ENCODE measurements at places on chromosomes 6 and 20.

DNA sequence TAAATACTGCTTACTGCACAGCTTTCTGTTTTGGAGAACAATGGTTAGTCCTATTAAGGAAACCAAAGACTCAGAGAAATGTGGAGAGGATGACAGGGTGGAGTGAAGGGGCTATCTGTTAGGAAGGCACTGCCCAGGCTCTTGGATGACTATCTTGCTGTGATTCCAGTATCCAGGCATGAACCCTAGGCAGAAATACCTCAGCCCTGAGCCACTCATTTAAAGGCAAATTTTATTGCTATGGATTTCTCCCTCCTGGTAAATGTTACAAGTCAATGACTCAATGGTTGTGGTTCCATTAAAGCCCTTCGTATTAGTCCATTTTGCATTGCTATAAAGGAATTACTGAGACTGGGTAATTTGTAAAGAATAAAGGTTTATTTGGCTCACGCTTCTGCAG is 25.9 kb downstream of the ADGRF4 start:
- no peak for DNase-seq

- no peak for DNase-seq
Measured at GRCh38 chr6:13419422-13420195, 67.8 kb downstream of the GFOD1 start.

- no peak for DNase-seq
Measured at GRCh38 chr20:47493963-47494293, 7.8 kb upstream of the NCOA3 start.

- no peak for DNase-seq
Measured at GRCh38 chr6:110255211-110255750, 75.1 kb downstream of the CDC40 start.

DNA sequence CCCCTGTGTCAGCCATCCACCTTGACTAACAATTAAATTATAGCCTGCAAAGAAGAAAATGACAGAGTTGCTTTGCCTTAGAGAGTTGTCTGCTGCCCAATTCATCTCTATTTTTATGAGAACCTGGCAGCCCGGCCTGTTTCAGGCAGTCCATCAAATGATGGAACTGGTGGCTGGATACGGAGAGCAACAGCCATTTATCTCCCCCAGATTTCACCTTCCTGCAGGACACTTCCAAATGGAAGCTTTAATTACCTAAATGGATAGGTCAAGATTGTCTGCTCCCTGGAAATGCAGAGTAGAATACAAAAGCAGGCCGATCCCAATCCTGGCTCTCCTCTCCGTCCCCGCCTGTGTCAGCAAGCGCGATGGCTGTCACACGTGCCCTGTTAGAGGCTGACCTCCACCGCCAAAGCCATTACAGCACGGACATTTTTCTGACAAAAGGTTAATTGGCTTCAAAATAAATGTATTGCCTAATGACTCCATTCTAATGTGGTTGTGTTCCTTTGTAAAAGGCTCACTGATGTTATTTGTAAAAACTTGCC is 86.7 kb downstream of the PACRG start:
- no peak for DNase-seq

GRCh38 chr6:40391851-40392517 is 195.2 kb downstream of the LRFN2 start:
- no peak for DNase-seq

GRCh38 chr6:166351715-166352285 is 9.5 kb upstream of the SFT2D1 start:
- no peak for DNase-seq

GRCh38 chr6:108368431-108369030 is 73.7 kb downstream of the AFG1L start:
- no peak for DNase-seq

- no peak for DNase-seq
Measured at GRCh38 chr6:108616973-108617372, 56.3 kb downstream of the FOXO3 start.

- DNase-seq = no peak
Measured at GRCh38 chr20:29740951-29741593, 1516.4 kb upstream of the DEFB115 start.

- DNase-seq = no peak
Measured at GRCh38 chr6:99121748-99122147, 174.0 kb upstream of the FBXL4 start.

DNA sequence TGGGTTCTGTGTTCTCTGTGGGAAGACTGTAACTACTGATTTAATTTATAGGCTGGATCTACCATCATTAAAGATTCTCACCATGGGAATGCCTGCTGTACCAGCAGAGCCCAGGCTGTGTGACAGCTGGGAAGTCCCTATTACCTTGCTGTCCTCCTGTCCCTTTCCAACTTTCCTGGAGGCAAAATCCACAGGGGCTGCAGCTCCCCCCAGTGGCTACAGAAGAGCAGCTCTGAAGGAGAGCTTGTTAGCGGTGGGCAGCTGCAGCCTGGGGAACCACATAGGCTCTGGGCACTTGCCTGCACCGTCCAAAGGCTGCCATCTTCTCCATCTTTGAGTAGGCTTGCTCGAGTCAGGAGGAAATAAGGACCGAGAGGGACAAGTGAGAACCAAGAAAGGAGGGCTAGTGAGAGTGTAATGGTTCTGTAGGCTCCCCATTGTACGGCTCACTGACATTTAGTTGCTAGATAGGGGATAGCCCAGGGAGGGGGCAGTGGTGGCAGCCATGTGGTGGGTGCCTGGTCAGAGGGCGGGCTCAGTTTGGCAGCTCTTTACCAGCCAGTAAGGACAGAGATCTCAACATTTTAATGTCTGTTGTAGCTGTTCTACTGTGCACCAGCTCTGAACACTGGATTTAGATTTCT is 155.1 kb upstream of the MLIP start:
- no peak for DNase-seq

GRCh38 chr6:162408826-162409535 is 318.6 kb downstream of the PRKN start:
- DNase-seq = no peak

DNA sequence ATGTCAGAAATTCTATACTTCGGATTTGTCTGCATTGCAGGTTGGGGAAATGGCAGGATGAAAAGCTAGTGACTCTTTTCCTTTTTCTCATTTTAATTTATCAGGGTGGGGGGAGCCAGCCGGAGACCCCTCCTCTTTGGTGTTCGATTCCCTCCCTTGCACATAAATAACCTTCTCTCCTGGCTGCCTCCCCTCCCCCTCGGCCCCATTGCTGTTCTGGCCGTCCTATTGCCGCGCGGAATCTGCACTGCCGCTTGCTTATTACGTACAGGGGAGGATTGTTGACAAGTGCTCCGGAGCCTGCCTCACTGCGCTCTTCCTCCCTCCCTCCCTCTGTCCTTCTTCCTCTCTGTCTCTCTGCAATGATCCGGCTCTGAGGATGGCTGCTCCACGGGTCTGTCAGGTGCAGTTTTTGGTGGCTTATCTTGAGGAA is 154.7 kb downstream of the JARID2 start:
- no peak for DNase-seq

DNA sequence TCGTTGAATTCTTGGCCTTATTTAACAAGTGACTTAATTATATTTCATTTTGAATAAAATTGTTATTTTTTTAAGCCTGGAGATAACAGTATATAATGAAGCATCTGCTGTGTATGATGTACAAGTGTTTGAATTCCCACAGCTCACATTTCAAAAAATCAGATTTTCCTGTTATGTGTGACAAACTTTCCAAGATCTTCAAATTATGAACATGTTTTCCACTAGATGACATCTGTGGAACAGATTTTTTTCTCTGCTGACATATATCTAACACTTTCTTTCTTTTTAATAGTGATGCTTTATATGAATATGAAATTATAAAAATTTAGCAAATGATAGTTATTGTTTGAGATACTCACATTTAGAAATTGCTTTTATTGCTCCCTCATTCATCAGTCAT is 482.8 kb downstream of the LMBRD1 start:
- DNase-seq = no peak

GRCh38 chr20:15076785-15077184 is 739.4 kb upstream of the FLRT3 start:
- DNase-seq = no peak

GRCh38 chr6:107811591-107812218 is 12.4 kb downstream of the SCML4 start:
- no peak for DNase-seq

DNA sequence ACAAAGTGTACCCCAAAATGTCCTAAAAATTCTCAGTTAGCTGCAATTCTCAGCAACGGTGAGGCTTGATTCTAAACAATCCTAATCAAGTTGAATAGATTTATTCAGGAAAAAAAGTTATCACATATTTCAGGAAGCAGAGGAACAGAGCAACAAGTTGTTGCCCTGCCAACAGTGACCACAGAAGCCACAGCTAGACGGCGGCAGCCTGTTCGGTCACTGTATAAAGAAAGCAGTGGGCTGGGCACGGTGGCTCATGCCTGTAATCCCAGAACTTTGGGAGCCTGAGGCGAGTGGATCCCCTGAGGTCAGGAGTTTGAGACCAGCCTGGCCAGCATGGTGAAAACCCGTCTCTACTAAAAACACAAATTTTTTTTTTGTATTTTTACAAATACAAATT is 171.2 kb upstream of the BMP5 start:
- no peak for DNase-seq

DNA sequence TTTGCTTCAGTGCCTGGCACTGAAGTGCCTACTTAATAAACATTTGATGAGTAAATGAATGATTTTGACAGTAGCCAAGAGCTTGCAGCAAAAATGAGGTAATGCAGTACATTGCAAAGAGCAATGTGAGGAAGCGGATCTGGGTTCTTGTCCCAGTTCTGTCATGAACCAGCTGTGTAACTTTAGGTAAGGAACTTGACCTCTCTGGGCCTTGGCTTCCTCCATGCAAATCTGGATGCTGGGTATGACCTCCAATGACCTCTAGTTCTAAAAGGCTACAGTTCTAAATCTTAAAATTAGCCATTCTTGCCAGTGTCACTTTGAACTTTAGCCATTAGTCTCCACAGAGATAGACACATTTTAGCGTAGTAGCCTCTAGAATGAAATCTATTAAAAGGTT is 3.6 kb upstream of the SAMD5 start:
- DNase-seq = no peak

- DNase-seq = no peak
Measured at GRCh38 chr6:107819964-107820337, 4.2 kb downstream of the SCML4 start.

- no peak for DNase-seq
Measured at GRCh38 chr6:21375151-21376116, 218.1 kb upstream of the SOX4 start.

DNA sequence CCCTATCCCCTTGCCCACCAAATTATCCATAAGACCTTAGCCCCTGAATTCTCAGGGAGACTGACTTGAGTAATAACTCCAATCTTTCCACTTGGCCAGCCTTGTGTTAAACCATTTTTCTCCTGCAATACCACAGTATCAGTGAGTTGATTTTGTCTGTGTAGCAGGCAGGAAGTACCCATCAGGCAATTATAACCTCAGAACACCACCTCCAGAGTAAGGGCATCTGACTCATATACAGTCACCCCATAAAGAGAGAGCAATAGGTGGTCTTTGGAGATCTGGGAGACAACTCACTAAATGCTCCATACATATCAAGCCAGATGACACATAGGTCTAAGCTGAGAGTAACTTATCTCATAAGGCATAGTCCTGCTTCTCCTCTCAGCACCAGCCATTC is 83.7 kb downstream of the FILIP1 start:
- no peak for DNase-seq

Data from stimulated activated CD4-positive, alpha-beta T cell treated with anti-CD3 and anti-CD28 coated beads, Interleukin-12 subunit alpha, Interleukin-12 subunit beta, amount 100 ng/mL, for 24 hours (primary cell).